Dermis blood vessel endothelial cell (primary cell): ENCODE measurements at places on chromosomes 13 and 19. TPM values are rescaled to one million over a fixed set of nuclear protein-coding genes. Genes with fewer than 3 reads are reported as not detected.
A peak's percentile ranks its signal among the peaks of the same experiment; 100 is the strongest.

DNA sequence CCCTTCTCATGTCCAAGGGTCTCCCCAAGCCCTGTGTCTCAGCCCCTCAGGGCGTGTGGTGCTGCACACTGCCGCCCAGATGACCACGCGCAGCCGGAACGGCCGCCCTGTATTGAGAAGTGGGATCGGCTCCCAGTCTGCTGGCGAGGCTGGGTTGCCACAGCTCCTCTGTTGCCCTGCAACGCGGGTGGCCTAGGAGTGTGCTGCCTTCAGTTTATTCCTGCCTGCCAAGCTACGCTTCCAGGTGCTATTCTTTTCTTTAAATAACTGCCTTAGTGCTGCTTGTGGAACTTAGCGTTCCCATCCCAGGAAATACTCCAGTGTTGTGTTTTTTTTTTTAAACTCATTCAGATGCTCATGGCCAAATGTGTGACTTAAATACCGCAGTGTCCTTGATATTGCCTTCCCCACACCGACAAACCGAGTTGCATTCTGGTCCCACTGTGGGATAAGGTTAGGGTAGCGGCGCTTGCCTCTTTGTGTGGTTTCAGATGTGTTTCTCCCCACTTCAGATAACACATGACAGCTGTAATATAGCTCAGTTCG is 16.6 kb downstream of the ACTN4 start:
- peak; percentile 58 for DNase-seq

GRCh38 chr19:814152-815078 is 7.3 kb downstream of the PLPPR3 start:
- no peak for DNase-seq

MAG gene
- total RNA-seq: not detected in 2 replicates

GRCh38 chr13:50512474-50513299 is 330.8 kb downstream of the DLEU7 start:
- peak; percentile 52 for DNase-seq

DNA sequence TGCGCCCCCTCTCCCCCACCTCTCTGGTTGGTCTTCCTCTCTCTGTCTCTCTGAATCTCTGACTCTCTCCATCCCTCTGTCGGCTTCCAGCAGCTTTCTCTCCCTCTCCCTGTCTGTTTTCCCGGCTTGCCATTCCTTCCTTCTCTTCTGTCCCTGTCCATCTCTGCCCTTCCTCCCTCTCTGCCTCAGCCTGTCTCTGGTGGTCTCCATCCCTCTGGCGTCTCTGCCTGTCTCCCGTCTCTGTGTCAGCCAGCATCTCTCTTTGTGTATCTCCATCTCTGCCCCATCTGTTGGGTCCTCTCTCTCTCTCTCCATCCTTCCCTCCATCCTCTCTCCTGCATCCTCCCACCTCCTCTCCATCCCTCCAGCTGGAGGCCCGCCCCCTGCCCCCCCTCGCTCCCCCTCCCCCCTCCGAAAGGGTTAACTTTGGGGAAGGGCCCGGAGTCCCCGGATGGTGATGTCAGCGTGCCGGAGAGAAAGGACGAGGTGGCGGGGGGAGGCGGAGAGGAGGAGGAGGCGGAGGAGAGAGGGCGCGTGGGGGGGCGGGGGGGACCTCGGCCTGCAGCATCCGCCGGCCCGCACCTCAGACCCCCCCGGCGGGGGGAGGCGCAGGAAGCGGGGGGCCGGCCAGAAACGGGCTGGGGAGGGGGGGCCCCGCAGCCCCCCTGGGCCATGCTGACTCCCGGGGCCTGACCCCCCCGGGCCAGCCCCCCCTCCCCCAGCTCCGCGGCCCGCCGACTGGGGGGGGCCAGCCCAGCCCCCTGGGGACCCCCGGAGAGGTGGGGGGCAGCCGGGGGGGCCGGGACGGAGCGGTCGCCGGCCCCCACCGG is at the start of gene BRSK1:
Gene BRSK1 (plus strand): TSS at position 450 of the 830 bp plus-strand sequence. CDS start 446 bp downstream, outside the sequence.
- DNase-seq: no peak

DNA sequence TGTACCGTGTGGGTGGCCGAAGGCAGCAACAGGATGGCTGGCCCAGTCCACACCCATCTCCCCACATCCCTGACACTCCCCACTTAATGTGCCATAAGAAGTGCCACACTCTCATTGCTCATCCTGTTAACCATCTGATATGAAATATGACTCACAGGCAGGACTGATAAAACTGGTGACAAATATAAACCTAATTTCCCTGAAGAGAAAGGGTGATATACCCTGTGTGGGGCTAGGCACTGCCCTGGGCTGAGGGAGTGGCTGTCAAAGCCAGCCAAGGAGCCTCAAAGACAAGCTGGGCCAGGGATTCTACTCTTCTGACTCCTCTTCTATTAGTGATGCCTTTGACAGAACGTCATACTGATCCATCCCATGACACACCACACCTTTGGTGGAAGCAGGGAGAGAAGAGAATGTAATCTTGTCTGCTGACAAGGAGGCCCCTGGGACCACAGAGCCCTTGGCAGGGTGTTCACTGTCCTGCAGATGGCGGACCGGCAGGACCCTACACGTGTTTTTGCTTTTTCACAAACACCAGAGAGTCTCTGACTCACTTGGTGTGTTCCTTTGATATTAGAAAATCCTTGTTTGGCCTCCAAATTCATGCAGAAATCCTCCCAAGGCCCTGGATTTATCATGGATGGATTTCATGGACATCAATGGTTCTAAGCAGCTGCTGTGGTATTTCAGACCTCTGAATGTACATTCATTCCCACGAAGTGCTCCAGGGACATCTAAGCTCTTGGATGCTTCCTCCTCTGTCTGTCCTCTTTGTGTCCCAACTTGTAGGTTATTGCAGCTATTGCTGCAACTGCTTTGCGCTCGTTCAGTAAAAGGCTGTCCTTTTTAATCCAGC is 98.0 kb upstream of the WASF3 start:
- no peak for DNase-seq

GRCh38 chr19:13189600-13189999 is 39.4 kb downstream of the IER2 start:
- DNase-seq: no peak

UBL3 gene
- total RNA-seq: 12.8 and 15.1 TPM in 2 replicates

DNA sequence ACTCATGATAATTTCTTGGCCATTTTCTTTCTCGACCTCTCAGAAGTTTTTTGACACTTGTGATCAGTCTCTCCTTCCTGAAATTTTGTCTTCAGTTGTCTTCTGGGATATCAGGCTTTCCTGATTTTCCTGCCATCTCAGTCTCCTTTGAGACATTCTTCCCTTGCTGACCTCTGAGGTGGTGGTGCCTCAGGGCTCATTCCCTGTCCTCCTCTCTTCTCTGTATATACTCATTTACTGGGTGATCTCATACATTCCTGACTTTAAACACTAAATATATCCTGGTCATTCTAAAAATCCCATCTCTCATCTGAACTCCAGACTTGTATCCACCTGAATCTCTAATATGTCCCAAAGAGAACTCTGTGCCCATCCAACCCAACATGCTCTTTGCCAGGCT is 31.3 kb upstream of the STARD13 start:
- no peak for DNase-seq

CRLF1 gene
- not detected in 2 replicates for total RNA-seq

GRCh38 chr13:51453959-51454703 is 1.3 kb upstream of the INTS6 start:
- peak; percentile 62 for DNase-seq

GRCh38 chr19:54517483-54517882 is 14.9 kb downstream of the LAIR2 start:
- peak; percentile 90 for DNase-seq

GRCh38 chr13:111281751-111282311 is 38.6 kb upstream of the TEX29 start:
- DNase-seq: peak; percentile 25

LILRA5 gene
- not detected in 2 replicates for total RNA-seq

DNA sequence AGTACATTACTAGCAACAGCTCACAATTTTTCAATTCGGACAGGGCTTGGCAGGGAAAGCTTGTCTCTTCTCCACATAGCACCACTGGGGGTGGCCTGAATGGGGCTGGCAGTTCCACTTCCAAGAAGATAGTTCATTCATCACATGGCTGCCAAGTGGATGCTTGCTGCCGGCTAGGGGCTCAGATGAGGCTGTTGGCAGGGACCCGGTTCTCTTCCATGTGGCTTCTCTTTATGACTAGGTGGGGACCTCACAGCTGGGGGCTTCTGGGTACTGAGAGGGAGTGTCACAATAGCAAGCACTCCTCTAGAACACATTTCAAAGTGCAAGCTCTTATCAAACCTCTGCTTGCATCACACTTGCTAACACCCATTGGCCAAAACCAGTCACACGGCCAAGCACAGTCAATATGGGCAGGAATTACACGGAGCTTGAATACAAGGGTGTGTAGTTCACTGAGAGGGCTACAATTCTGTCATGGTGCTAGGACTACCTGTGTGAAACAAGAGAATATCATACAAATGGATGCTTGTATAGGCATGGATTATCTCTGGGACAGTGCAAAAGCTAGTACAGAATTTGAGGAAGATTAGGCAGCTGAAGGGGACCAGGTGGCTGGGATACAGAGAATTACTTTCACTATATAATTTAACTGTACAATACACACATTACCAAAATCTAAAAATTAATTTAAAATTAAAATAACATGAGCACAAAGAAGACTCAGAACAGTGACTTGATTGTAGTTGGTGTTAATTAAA is 32.3 kb downstream of the ATP7B start:
- DNase-seq: no peak

- DNase-seq: no peak
These were observed 127.5 kb downstream of the KLF12 start for GRCh38 chr13:74006666-74007065.

SLC27A1 gene
- total RNA-seq: 31.7 and 35.5 TPM in 2 replicates

KLK13 gene
- total RNA-seq: not detected in 2 replicates

ZNF547 gene
- 1.9 and 3.6 TPM in 2 replicates for total RNA-seq

DKKL1 gene
- 0.33 TPM in 1 of 2 replicates, not detected in the other for total RNA-seq

- DNase-seq: peak; percentile 61
These were observed 41.4 kb upstream of the SERP2 start for GRCh38 chr13:44331912-44332851.

GRCh38 chr19:48290401-48290770 is 20.5 kb downstream of the ZNF114 start:
- peak; percentile 39 for DNase-seq

DNA sequence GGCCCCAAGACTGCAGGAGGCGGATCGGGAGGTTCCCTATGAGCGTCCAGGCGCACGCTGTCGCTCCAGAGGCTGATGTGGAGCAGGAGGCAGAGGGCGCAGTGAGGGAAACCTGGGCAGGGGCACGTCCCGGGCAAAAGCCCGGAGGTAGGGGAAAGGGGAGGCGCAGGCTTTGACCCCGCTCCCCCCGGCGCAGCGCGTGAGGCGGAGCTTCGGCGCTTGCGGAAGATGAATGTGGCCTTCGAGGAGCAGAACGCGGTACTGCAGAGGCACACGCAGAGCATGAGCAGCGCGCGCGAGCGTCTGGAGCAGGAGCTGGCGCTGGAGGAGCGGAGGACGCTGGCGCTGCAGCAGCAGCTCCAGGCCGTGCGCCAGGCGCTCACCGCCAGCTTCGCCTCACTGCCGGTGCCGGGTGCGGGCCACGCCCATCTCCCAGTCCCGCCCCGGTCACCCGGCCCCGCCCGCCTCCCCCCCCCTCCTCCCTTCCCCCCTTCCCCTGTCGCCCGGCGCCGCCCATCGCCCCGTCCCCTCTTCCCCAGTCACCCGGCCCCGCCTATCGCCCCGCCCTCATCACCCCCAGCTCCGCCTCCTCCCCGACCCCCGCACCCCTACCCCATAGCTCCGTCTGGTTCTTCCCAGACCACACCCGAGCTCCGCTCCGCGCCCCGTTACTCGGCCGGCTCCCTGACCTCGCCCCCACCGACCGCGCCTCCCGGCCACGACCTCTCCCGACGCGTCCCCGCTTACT is 4.1 kb downstream of the HMG20B start:
- peak; percentile 65 for DNase-seq

GRCh38 chr13:29523199-29523961 is 72.1 kb downstream of the SLC7A1 start:
- peak; percentile 70 for DNase-seq

DNA sequence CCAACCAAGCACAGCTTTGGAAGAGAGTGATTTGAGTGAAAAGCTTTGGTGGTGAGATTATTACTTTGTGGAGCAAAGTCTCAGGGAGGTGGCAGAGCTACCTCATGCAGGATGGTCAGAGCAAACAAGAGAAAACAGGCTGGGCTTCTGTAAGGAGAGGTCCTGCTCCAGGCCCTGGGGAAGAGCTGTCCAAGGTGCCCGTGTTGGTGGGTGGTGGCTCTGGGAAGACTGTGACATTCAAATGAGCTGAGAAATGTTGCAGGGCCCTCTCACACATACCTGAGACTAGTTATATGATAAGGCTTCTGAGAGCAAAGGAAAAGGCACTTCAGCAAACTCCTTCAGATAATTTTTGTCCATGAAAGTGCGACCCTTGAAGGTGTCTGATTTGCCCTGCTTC is 205.5 kb upstream of the SOX21 start:
- peak; percentile 10 for DNase-seq

PSG1 gene
- under 0.01 TPM in 1 of 2 replicates, not detected in the other for total RNA-seq

GRCh38 chr13:105670179-105670990 is 865.1 kb downstream of the EFNB2 start:
- DNase-seq: no peak

EFNA2 gene
- not detected in 2 replicates for total RNA-seq

DNA sequence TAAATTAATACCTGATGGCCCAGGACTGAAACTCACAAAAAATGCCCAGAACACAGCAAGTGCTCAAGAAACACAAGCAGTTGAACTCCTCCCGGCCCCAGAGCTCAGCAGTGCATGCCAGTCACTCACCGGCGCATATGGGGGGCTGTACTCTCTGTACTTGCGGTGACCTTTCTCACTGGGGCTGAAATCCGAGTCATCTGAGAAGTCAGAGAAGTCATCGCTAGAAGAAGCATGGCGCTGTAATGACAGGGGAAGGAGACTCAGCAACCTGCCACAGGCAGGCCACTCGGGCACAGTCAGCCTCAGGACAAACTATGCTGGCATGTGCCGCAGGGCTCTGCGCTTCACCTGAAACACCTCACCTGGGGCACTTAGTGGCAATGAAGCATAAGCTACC is 19.7 kb downstream of the ZC3H4 start:
- no peak for DNase-seq

DNA sequence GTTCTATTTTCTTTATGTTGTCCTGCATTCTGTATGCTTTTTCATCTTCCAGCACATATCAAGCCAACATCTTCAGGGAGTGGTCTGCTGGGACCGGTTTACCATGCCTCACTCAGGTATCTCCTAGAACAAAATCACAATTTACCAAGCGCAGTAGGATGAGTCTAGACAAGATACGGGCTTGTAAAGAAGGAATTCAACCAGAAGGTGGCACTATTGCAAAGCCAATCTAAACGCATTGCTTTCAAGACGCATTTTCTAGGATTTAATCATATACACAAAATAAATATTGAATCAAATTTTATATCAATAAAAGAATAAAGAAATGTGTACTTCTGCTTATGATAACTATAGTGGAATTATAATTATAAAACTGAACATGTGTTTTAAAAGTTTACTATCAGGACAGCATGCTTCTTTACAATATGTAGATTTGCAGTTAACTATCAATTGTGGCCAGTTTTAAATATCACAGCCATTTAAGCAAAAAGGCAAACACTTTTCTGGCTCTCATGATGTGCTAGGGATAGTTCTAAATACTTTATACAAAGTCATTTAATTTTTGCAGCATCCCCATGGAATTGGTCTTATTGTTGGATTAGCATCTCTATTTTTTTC is 16.1 kb upstream of the TPP2 start:
- DNase-seq: peak; percentile 88

GRCh38 chr19:907183-907853 is 5.7 kb downstream of the R3HDM4 start:
- no peak for DNase-seq

NALCN gene
- 12.9 TPM in 2 replicates for total RNA-seq

GRCh38 chr19:49455773-49456172 is 2.7 kb downstream of the ALDH16A1 start:
- no peak for DNase-seq

- no peak for DNase-seq
These were observed 419.2 kb downstream of the FGF9 start for GRCh38 chr13:22090106-22090505.
